ENCODE measurements at places on chromosomes 4 and X. TPM values are rescaled to one million over a fixed set of nuclear protein-coding genes. Genes with fewer than 3 reads are reported as not detected.

GRCh38 chrX:73979551-73980131 is 324.3 kb upstream of the ZCCHC13 start:
- no peak for DNase-seq

- DNase-seq: peak; percentile 84
These were observed 569.3 kb upstream of the DIPK2B start for GRCh38 chrX:45769761-45770582.

DNA sequence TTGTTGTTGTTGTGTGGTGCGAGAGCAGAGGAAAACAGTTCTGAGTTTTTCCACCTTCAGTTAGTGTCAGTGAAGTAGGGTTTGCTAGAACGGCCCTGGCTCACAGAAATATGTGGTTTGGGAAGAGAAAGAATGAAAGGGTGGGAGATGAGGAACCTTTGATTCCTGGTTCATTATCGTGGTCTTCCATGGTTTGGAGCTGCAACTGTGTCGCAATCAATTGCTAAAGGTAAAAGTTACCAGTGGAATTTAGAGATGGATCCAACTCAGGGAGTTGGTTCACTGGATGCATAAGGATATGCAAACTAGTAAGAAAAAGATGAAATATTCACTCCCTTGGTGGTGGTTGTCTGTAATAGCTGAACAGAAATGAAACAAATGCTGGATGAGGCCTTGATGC is 35.6 kb upstream of the GPR34 start:
- DNase-seq: no peak

- DNase-seq: no peak
These were observed 113.4 kb downstream of the ANTXR2 start for GRCh38 chr4:79959652-79960051.

GRCh38 chr4:105198541-105198940 is 51.9 kb downstream of the TET2 start:
- no peak for DNase-seq

- peak; percentile 42 for DNase-seq
These were observed 81.4 kb downstream of the CEP44 start for GRCh38 chr4:174365018-174365587.

DNA sequence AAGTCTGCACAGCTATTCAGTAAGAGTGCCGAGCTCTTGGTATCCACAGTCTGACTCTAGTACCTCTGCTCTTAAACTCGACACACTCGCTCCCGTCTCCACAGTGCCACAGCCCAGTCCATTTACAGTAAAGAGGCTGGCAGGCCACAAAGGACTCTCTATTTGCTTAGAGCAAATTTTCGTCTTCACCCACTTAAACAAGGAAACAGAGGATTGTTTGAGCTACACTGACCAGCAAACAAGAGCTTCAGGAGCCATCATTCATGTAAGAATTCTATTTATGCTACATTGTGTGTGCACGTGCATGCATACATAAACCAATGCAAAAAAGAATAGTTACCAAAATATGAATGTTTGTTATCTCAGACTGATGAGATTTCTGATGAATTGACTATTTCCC is 290.2 kb downstream of the USP46 start:
- DNase-seq: no peak

The HGFAC gene
- total RNA-seq: not detected

The KIAA1210 gene
- not detected for total RNA-seq

The DCAF12L1 gene
- not detected for total RNA-seq

The SSX4 gene
- total RNA-seq: not detected

The EXOSC9 gene
- total RNA-seq: 18.8 TPM

The MAMLD1 gene
- total RNA-seq: 7.1 TPM

Measured in Calu3 (cell line).